Cardiac septum (tissue), 1 donor: ENCODE measurements at places on chromosomes 3 and 15. TPM values are rescaled to one million over a fixed set of nuclear protein-coding genes. Genes with fewer than 3 reads are reported as not detected.

DNA sequence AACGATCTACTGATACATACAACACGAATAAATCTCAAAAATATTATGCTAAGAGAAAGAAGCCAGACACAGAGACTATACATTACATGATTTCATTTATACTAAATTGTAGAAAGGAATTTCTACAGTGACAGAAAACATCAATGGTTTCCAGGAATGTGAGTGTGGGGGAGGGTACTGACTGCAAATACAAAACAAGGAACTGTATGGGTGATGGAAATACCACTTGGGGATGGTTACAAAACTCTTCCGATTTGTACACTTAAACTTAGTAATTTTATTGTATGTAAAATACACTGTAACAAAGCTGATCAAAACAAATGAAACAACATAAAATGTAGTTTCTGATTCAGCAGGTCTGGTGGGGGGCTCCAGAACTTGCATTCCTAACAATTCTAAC is 45.8 kb upstream of the IP6K2 start:
- no peak for DNase-seq

Gene PAQR9
- total RNA-seq, result 10.7 TPM

- no peak for DNase-seq
Measured at GRCh38 chr3:149658744-149659497, 1.1 kb upstream of the WWTR1 start.

Gene NR1I2
- 0.08 TPM for total RNA-seq

- no peak for DNase-seq
Measured at GRCh38 chr3:186257866-186258265, 104.2 kb downstream of the DGKG start.

Gene TMEM158
- total RNA-seq, result 0.38 TPM

Gene ACKR2
- total RNA-seq, result 1.5 TPM

DNA sequence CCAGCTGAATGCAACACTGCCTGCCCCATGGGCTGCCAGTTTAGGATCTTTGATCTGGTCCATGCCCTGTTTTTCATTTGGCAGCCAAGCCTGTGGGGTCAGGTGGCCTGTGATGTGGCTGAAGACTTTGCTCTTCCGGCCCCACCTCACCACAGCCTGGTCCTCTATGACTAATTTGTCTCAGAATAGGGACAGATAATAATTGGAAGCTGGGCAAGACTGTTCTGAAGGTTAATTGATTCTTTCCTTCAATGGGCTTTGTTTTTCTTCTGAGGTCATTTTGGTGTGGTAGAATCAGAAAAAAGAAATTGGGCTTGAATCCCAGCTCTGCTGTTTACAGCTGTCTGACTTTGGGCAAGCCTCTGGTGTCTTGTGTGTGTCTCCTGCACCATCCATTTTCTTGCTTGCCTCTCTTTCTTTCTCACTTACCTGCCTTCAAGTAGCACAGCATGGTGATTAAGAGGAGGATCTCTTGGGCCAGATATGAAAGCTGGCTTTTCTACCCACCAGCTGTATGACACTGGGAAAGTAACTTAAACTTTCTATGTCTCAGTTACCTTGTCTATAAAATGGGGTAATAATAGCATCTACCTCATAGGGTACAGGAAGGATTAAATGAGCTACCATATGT is 24.2 kb downstream of the ABHD2 start:
- DNase-seq, result no peak

DNA sequence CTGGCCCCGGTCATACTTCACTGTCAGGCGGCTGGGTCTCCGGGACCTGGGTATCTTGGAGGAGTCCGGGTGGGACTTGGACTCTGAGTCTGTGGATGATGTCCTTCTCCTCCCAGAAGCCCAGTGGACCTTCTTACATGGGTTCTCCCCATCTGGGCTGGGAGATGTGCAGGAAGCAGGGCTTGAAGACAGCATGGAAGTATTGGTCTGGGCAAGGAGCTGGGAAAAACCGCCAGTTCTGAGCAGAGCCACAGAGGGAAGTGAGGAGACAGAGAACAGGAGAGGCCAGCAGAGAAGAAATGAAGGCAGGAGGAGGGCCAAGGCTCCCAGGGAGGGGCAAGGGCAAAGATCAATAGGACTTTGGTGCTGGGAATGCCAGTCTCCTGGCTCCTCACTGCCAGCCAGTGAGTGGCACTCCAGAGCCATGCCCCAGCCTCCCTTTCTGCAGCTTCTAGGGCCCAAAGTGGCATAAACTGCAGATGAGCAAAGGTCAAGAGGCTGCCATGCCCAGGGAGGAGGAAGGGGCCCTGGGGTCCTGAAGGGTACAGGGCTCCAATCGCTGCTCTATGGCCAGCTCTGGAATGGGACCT is at the start of gene PPP1R14D:
Gene PPP1R14D (minus strand): TSS at position 262 of the 590 bp plus-strand sequence. CDS start 67 bp downstream, at position 195.
- no peak for DNase-seq

Gene CACNA2D3
- 11.3 TPM for total RNA-seq

Gene TM4SF1
- 84.7 TPM for total RNA-seq

GRCh38 chr3:57756528-57757401 is 656 bp downstream of the SLMAP start:
- peak; percentile 77 for DNase-seq

- peak; percentile 75 for DNase-seq
Measured at GRCh38 chr3:21839592-21839991, 88.6 kb upstream of the ZNF385D start.

DNA sequence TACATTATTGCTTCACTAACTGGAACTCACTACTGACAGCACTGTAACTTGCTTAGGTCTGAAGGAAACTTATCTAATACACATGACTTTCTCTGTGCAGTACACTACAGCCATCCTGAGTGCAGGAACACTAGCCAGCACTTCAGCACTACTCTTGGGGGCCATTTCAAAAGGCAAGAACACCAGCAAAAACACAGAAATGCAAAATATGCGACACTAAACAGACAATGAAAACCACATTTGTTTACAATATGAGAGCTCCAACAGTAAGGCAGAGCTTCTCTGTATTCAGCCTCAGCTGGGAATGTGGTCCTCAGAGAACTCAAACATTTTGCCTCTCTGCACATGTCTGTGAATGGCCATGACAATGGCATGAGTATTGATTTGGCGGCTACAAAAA is 109.6 kb downstream of the ARRDC4 start:
- DNase-seq, result no peak

GRCh38 chr3:3589715-3590130 is 209.5 kb upstream of the LRRN1 start:
- no peak for DNase-seq

DNA sequence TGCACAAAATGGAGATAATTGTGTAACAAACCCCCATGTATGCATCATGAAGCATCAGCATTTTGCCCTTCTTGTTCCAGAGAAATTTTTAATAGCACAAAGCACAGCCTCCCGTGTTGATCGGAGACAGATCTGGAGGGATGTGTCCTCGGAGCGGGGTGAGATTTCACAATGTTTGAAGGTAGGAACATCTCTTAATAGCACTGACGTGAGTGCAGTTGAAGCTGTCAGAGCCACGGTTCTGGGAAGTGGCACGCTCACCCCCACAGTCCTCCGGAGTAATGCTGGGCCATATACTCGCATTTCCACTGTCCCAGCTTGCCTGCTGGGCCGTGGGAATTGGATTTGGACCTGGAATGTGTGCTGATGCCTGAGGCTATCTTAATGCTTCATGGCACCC is 24.1 kb downstream of the ARPP21 start:
- no peak for DNase-seq

Gene APOD
- 692 TPM for total RNA-seq

Gene SNX33
- total RNA-seq, result 10.3 TPM

Gene DAPK2
- 31.8 TPM for total RNA-seq

- no peak for DNase-seq
Measured at GRCh38 chr15:60121845-60122244, 117.7 kb downstream of the FOXB1 start.

DNA sequence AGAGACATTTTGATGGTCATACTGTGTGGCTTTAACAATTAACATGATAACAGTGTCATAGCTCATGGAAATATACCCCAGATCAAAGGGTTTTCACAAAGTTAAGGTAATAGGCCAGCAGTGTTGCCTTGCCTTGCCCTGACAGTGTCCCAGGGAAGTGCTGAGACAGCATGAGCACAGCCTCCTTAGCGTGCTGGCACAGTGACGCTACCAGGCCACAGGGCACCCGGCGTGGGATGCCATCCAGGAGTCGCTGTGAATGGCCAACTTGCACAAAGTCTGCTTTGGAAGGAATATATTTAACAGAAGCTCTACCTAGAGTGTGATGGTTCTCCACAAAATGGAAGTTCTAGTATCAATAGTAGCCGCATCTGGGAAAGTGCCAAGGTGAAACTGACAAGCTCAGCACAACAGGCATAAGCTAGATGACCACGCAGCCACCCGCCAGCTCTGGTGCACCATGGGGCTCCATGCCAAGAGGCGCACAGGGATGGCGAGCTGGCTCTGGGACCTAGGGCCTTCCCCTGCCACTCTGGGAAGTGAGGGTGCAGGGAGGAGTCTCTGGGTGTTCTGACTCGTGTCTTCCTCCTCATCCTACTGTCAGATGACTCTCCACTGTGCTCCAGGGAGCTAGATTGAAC is 86.2 kb downstream of the GABRB3 start:
- DNase-seq, result no peak

GRCh38 chr3:20846832-20847231 is 660.8 kb upstream of the SGO1 start:
- DNase-seq, result no peak

GRCh38 chr3:6249679-6250078 is 611.2 kb upstream of the GRM7 start:
- no peak for DNase-seq

Gene ARHGAP31
- 35.7 TPM for total RNA-seq

Gene SLC12A1
- total RNA-seq, result not detected

DNA sequence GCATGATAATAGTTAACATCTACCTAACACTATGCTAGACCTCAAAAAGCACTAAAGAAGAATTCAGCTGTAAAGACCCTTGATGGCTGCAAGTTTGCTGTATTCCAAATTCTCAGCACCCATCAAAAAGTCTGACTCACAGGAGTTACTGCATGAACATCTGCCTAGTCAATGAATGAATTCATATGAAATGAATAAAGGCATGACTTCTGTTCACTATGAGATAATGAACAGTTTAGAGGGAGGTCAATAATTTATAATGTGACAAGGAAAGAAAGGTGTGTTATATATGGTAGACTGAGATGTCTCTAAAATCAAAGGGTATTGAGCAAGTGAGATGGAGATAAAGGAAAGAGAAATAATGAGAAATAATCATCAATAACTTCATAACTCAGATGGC is 508.2 kb upstream of the TGFBR2 start:
- no peak for DNase-seq

- DNase-seq, result no peak
Measured at GRCh38 chr3:39989746-39990145, 180.3 kb downstream of the MYRIP start.

Gene CLDN18
- total RNA-seq, result not detected

DNA sequence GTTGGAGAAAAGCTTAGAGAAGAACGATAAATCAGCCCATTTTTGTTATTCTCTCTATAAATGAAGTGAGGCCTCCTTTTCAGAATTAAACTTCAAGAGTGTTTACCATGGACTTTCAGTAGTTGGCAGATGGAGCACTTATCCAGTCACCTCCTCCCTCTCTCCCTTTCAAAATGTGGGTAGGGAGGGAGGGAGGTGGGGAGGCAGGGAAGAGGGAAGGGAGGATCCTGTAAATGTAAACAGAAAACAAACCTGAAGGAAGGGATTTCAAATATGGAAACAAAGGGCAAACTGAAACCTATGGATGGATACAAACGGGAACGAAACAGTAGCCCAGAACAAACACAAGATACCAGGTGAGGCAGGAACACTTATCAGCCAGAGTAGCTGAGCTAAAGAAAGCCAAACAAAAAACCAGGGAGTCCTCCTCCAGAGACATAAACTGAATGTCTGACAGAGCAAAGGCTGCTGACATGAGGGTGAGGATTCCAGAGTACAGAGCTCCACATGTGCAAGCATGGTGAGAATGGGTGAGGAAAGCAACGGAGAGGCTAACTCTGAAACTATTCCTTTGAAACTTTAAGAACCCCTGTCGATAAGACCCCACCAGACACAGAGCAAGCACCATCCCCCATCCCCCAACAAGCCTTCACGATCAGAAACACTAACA is 41.0 kb upstream of the GP5 start:
- DNase-seq, result no peak

Gene HOMER2
- 41.6 TPM for total RNA-seq

DNA sequence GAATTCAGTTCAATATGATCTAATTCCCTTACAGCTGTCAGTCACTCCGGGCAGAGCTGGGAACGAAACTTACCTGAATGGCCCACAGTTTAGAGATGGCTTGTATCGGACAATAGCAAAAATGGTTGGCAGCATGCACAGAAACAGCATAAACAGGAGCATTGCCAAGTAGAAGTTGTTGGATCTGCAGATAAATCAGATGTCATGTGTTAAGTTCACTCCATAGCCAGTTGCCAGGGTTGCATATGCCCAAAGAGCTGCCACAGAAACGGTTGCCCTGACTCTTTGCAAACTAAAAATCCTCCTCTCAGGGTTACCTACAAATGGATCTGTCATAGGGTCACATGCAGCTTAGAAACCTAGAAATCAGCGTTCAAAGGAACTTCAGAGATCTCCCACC is 15.4 kb upstream of the STARD5 start:
- no peak for DNase-seq

Gene AGBL1
- total RNA-seq, result 0.19 TPM

Gene KLF15
- 11.5 TPM for total RNA-seq

DNA sequence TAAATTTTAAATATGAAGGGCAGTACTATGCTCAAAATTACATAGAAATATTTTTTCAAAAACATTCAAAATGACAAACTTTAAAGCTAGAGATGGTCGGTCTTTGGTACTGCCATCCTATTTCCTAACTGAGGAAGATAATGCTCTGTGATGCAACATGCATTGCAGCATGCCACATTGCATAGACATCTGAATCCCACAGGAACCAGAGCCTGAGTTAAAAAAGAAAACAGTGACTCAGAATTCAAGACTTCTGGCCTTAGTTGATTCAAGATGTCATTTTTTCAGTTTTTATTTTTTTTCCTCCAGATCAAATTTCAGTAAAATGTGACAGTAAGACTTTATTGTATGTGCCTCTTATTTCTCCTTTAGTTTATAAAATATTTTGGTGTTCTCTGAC is 33.1 kb downstream of the TP63 start:
- no peak for DNase-seq

Gene UROC1
- not detected for total RNA-seq
